ENCODE measurements at places on chromosomes 12 and 14.

DNA sequence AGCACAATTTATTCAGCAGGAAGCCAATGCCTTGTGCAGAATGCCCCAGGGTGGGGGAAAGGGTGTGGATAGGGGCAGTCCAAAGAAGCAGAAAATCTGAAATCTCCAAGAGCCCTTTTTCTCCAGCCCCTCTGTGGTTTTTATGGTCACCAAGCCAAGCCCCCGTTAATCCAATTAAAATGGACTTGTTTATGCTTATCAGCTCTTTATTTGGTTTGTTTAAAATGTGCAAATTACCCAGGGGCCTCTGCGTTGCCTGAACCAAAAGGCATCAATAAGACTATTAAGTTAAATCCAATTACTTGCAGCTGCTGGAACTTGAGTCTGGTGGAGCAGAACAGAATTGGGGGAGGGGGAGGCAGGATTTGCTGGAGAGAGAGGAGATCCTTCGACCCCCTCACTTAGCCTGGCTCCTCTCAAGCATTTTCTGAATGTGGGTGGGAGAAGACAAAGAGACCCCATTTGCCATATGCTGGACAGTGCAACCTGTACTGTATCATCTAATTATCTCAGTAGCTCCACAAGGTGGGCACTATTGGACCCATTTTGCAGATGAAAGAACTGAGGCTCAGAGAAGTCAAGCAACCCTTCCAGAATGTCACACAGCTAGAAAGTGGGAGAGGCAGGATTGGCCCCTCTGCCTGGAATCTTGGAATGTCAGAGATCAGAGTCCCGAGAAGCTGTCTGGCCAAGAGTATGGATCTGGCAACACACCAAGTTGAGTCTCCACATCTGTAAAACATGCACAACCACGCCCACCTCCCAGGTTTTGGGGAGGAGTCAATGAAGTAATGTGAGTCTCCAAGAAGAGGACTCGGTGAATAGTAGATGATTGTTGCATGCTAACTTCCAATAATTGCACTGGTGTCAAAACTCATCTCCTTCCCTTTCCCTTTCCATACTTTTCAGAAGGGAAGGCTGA is 66.9 kb downstream of the CMKLR1 start:
- DNase-seq, result no peak

- peak; percentile 90 for DNase-seq
Observed at GRCh38 chr12:26651566-26652188, 181.3 kb downstream of the ITPR2 start.

GRCh38 chr14:74395094-74395493 is 30.9 kb downstream of the SYNDIG1L start:
- no peak for DNase-seq

DNA sequence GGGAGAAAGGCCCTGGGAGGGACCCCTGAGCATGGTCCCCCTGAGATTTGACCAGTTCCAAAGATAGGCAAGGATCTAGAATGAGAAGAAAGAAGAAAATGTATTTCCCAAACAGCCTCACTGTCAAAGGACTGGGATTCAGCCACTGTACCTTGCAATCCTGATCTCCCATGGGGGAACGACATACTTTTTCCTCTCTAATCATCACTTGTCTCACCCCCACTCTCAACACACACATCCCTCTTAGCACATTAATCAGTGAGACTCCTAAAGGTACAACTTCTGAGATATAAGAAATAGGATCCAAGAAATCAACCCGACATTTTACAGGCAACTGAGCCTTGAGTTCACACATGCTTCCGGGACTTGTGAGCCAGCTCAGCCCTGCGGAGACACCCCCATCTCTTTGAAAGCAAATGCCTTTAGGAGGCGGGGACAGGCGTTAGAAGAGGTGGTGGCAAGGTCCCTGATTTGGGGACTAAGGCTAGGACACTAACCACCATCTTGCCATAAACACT is 1.4 kb downstream of the MAP3K9 start:
- peak; percentile 31 for DNase-seq

GRCh38 chr12:130486891-130487416 is 149.3 kb downstream of the PIWIL1 start:
- DNase-seq, result no peak

DNA sequence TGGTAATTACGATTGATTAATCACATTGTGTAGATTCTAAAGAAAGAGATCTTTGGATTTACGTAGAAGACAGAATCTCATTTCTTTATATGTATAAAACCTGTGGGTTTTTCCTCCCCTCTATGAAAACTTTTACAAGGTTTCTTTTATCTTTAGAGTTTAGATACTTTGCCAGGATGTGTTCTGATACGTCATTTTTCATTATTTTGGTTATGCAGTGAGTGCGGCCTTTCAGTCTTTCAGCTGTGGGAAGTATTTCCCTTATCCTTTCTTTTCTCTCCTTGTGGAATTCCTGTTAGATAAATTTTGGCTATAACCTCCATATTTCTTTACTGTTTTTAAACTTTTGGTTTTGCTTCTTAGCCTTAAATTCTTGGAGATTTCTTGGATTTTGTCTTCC is 92.7 kb downstream of the TTLL5 start:
- no peak for DNase-seq

GRCh38 chr12:105654606-105655005 is 324.1 kb downstream of the C12orf75 start:
- no peak for DNase-seq

DNA sequence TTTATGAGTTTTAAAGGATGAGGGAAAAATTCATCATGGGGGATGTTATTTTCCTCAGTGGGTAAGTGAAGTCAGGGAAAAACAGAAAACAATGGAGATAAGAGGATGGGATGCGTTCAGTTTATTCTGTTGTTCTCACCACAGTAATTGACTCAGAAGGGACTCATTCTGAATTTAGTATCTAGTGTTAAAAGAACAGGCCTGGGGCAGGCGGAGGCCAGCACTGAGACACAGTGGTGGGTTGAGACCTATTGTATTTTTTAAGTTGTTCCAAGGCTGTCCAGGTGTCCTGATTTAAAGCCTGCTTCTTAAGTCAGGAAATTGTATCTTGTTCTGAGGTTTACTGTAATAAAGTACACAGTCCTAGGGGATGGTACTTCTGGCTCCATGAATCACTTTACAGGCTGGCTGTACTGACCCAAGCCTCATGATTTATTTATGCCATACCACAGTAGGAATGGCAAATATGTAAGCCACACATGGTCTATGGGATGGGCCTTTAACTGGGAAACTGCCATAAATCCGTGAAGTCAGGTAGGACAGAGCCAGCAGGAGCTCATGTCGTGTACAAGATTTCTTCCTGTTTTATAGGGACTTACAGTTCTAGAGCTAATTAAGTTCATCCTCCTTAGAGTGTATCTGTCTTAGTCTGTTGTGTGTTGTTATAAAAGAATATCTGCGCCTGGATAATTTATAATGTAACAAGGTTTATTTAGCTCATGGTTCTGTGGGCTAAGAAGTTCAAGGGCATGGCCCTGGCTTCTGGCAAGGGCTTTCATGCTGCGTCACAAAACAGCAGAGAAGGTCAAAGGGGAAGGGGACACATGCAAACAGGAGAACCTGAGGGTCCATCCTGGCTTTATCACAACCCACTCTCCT is 244.1 kb downstream of the FBXL14 start:
- peak; percentile 95 for DNase-seq

DNA sequence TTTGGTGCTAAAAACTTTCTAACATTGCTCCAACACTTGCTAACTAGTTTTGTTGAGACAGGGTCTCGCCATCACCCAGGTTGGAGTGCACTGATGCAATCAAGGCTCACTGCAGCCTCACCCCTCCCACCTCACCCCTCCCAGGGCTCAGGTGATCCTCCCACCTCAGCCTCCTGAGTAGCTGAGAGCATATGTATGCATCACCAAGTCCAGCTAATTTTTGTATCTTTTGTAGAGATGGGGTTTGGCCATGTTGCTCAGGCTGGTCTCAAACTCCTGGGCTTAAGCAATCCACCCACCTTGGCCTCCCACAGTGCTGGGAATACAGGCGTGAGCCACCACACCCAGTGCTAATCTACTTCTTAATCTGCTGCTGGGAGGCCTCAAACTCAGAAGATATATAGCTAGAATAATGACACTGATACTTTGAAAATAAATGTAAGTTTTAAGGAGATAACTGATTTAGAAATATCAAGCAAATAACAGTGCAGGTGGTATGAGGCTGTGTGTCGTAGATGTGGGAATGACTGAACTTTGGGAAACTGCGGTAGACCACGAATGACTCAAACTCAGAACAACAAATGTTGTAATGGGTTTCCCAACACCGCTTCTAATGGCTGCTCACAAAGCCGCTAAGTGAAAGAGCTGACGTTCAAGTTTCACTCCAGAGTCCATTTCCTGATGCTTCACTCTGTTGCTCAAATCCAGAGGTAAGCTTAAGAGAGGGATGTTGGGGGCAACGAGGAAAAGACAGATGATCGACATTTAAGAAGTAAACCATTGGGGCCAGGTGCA is 10.0 kb downstream of the TMCC3 start:
- DNase-seq, result peak; percentile 96

DNA sequence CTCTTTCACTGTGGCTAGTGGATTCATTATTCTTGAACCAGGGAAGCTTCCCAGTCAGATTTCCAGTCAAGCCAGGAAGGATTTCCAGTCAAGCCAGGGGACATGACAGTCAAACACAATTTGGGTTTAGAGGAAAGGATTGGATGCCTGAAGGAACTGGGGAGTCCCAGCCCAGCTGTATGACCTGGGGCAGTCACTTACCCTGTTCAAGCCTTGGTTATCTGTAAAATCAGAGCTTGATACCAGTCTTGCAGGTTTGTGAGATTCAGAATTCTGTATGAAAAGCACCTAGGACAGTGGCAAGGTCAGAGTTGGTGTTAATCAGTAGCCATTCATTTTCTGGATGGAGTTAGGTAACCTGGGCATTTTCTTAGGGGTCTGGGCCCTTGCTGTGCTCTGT is 152.7 kb downstream of the CHST11 start:
- DNase-seq, result no peak

DNA sequence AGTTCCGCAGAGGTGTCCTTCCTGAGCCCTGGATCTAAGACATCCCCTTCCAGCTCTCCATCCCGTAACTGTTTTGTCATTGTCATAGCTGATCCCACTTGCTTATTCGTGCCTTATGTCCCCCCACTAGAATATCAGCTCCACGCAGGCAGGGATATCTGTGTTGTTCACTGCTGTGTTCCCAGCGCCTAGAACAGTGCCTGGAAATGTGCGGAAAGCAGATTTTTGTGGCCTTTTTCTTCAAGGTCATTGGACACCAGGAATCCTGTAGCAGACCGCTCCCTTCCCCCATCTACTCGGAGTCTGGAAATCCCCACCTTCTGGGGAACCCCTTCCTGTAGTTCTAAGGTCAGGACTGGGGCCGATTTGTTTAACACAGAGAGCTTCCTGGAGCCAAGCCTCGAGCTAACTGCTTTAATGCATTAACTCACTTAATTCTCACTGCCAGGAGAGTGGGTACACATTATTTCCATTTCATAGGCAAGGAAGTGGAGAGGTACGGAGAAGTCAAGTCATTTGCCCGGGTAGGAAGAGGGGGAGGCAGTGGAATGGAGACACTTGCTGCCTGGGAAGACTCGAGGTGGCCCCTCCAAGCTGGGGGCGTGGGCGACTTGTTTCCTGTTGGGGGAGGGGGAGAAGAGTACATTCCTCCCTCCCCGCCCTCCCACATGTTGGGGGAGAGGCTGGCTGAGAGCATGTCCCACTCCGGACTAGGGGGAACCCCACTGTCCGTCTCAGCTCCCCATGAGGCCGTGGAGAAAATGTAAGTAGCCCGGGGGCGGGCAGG is 1.2 kb upstream of the SH2B3 start:
- DNase-seq, result peak; percentile 67

DNA sequence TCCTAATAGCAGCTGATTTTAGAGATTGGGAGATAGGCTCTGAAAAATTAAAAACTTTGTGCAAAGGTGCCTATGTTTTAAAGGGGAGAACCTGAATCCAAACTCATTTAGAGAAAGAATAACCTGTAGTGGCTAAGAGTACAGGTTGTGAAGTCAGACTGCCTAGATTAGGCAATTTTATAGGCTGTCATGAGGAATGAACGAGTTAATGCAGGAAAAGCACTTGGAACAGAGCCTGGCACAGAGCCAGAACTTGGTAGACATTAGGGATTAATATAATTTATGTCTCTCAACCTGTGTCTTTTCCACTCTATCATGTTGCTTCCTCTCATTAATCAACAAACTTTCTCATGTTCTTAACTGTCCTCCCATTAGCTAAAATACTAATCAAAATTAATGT is 98.1 kb downstream of the WIF1 start:
- DNase-seq, result no peak

- DNase-seq, result peak; percentile 46
Observed at GRCh38 chr14:61503167-61503801, 181.9 kb downstream of the PRKCH start.

DNA sequence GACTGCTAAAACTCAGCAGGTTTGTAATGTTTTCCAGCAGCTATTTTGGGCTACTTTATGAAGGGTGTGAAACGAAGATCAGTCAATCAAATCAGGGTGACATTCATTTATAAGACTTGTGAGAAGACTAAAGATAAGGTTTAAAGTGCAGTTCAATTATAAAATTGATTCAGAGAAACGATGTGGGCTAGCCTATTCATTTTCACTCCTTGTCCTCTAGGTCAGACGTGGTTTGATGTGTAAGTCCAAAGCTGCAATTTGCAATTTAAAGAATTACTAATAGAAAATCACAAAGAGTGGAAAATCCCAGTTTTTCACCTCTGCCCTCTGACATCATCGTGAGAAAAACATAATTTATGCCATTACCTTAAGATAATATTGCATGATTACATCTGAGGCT is 243.5 kb upstream of the NOVA1 start:
- peak; percentile 44 for DNase-seq

DNA sequence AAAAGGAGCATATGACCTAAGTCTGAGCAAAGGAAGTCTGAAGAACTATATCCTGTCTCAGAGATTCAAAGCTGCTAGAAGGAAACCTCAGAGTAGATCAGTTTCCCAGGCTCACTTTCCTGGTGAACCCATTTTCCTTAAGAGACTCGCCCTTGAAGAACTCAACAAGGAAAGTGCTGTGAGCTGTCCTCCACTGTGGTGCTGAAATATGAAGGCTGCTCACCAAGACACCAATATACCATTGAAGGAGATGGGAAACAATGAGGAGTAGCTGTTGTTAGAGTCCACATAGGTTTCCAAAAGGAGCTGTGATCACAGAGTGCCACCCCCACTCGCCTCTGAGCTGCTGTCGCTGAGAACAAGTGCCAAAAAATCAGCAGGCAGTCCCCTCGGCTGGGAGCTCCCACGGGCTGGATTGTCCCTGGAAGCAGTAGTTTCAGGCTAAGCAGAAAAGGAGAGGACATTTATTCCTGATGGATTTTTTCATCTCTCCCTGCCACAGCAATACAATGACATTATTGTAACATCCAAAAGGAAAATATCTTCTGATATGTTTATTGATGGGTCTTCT is 282.1 kb downstream of the RPS29 start:
- DNase-seq, result peak; percentile 21

DNA sequence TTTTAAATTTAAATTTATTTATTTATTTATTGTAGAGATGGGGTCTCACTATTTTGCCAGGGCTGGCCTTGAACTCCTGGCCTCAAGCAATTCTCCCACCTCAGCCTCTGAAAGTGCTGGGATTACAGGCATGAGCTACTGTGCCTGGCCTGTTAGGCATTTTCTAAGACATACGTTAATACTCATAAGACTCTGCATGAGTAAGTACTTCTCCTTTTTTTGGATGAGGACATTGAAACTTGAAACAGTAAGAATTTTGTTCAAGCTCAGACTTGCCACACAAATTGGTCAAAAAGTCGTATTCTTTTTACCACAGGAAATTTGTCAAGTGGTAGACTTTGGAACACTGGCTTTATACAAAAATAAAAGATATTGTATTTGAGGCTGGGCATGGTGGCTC is 187.4 kb upstream of the RASSF8 start:
- peak; percentile 68 for DNase-seq
